ENCODE measurements at places on chromosomes 11 and 22.

- DNase-seq, result no peak
Observed at GRCh38 chr11:123188508-123189165, 6.4 kb downstream of the CLMP start.

DNA sequence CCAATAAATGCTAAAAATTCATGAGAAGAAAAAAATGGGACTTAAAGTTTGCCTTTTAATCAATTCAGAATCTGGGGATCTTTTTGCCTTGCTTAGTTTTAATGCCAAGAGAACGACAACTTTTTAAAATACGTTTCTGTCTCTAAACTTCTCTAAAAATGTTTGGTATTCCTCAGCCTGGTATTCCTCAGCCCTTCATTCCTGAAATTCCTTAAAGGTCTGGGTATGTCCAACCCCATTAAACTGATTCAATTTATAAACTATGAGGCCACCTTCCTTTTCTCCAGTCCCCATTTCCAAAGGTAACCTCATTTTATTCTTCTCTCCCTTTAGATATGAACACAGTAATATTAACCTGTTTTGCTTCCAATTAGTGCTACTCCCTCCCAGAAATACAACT, 16.6 kb downstream of the POLA2 start:
- peak; percentile 31 for DNase-seq

- peak; percentile 98 for DNase-seq
Observed at GRCh38 chr22:20130731-20131596, 640 bp upstream of the ZDHHC8 start.

DNA sequence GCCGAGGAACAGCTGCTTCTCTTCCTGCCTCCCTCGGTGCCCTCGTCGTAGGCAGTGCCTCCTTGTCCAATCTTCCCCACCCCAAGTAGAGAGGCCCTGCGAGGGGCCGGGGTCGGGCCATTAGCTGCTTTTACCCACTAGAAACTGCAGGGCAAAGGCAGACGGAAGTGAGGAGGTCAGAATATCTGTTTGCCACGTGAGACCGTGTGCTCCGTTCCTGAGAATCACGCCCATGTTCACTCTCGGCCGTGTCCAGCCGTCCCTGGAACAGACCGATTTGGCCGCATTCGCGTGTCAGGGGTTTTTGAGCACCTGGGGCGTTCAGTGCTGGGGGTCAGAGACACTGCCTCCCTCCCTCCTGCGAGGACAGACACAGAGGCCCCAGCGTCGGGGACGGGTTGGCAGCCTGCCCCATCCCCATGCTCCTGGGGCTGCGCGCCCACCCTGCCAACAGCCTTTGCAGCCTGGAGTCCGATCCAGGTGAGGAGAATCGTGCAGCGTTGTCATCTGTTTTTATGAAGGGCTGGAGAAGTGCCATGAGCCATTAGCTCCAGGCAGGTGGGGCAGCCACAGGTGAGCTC, 982.2 kb downstream of the BRD1 start:
- DNase-seq, result no peak

GRCh38 chr22:19357270-19358105, 66.0 kb upstream of the CLTCL1 start:
- DNase-seq, result no peak

DNA sequence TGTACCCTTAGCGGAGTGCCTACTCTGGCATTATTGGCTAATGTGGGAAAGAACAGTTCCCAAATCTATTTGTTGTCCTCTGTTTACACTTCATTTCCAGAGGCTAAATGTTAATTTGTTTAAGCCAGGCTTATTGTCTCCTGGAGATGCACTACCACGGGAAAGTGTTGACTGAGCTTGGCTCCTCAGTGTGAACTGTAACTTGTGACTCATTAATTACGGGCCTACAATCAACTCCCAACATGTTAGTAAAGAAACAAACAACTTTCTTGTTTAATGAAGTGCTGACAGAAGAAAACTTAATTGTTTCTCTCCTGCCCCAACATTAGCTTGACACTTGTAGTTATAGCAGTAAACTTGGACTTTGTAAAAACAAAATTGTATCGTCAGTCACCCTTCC, 130.4 kb downstream of the ATXN10 start:
- DNase-seq, result no peak

- DNase-seq, result peak; percentile 33
Observed at GRCh38 chr11:37504060-37504611, 906.1 kb upstream of the RAG2 start.

- no peak for DNase-seq
Observed at GRCh38 chr11:68340784-68341556, 28.6 kb downstream of the LRP5 start.

DNA sequence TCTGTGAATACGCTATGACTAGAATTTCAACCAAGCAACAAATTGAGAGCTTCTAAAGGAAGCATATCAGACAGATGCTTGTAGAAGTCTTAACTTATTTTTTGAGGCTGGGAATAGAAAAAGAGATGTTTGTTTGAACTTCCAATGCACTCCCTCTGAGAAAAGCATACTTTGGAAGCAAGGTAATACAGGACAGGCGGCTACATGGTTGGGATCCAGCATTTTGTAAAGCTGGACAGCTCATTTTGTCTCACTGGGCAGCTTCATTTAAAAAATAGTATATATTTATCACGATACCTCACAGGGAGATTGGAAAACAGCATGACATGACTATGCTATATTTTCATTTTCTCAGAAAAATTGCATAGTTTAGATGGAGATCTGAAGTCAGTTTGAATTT, 821.3 kb upstream of the API5 start:
- DNase-seq, result no peak

- no peak for DNase-seq
Observed at GRCh38 chr11:106958517-106959248, 59.6 kb downstream of the GUCY1A2 start.

DNA sequence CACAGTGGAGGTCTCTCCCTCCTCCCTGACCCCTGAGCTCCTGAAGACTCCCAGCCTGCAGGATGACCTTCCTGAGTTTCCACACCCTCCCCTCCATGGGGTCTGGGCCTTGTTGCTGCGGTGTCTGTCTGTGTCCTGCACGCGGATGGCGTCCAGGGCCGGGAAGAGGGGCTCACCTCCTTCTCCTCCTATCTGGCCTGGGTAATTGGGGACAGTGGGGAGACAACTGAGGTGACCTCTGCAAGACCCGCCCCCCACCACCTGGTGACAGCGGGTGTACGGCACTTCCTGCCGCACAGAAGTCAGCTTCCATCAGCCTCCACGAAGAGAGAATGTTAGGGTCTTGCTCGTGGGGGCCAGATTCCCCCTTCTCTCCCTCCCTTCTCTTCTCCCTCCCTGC, 31.7 kb downstream of the LINC01488 start:
- DNase-seq, result no peak

DNA sequence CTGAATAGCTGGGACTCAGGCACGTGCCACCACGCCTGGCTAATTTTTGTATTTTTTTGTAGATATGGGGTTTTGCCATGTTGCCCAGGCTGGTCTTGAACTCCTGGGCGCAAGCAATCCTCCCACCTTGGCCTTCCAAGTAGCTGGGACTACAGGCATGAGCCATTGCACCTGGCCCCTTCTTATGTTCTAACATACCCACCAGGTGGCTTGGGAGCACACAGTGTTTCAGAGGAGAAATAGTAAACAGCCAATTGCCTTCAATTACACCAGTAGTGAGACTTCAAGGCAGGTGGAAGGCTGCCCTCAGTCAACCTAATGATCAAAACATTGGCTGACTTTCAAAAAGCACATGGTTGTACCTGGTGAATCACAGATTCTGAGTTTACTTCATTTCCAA, 167.2 kb downstream of the SWAP70 start:
- DNase-seq, result no peak

- no peak for DNase-seq
Observed at GRCh38 chr11:130779943-130780342, 136.3 kb downstream of the SNX19 start.

DNA sequence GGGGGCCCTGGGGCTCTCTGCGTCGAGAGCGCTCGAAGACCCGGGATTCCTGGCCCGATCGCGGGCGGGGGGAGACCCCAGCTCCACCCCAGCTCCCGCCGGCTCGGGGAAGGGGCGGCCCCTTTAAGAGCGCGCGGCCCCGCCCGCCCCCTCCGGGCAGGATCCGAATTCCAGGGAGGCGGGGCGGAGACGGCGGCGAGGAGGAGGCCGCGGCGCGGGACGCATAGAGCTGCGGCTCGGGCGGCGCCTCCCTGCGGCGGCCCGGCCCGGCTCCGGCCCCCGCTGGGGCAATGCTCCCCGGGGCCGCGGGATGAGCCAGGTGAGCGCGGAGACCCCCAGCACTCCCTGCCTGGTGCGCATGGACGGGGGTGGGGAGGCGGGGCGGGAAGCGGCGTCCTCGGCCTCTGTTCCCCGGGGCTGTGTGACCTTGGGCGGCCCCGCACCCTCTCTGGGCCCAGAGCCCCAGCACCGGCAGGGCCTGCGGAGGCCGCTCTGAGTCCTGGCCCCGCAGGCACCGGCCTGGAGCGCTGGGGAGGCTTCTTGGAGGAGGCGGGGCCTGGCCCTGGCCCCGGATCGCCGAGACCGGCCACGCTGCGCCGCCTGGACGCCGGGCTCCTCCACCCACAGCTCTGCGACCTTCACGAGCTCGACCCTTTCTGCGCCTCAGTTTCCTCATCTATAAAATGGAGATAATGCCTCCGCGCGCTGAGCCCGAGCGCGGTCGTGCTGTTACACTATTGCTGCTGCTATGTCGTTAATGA, 565 bp downstream of the GAS2L1 start:
- DNase-seq, result peak; percentile 95

GRCh38 chr22:35971456-35972119, 57.0 kb downstream of the RBFOX2 start:
- peak; percentile 71 for DNase-seq

- DNase-seq, result no peak
Observed at GRCh38 chr11:6648501-6648900, 7.1 kb downstream of the DCHS1 start.

GRCh38 chr11:27930946-27931345, 177.0 kb downstream of the KIF18A start:
- no peak for DNase-seq

DNA sequence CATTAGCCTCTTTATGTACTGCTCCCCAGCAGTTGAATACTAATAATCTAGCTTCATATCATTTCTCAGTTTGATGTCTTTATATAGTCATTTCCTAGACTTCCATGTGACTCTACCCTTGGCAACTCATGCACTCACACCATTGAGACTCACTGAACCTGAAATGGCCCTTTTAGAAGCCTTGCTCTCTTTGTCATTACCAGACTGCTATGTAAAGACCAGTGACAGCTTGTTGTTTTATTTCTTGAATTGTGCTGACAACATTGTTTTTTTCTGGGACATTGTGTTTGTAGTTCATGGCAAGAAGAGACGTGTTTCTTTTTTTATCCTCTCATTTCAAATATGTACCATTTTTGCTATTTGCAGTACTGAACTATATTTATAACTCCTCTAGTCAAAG, 256.5 kb downstream of the CNTN5 start:
- DNase-seq, result no peak

GRCh38 chr11:68992743-68993255, 12.0 kb upstream of the MRGPRD start:
- no peak for DNase-seq

GRCh38 chr11:27864091-27864491, 163.8 kb upstream of the BDNF start:
- no peak for DNase-seq

GRCh38 chr11:125517116-125517770, 21.2 kb upstream of the FEZ1 start:
- peak; percentile 59 for DNase-seq

GRCh38 chr11:102733232-102733875, 8.6 kb upstream of the MMP8 start:
- peak; percentile 74 for DNase-seq

- no peak for DNase-seq
Observed at GRCh38 chr11:63502252-63502820, 3.5 kb upstream of the LGALS12 start.

DNA sequence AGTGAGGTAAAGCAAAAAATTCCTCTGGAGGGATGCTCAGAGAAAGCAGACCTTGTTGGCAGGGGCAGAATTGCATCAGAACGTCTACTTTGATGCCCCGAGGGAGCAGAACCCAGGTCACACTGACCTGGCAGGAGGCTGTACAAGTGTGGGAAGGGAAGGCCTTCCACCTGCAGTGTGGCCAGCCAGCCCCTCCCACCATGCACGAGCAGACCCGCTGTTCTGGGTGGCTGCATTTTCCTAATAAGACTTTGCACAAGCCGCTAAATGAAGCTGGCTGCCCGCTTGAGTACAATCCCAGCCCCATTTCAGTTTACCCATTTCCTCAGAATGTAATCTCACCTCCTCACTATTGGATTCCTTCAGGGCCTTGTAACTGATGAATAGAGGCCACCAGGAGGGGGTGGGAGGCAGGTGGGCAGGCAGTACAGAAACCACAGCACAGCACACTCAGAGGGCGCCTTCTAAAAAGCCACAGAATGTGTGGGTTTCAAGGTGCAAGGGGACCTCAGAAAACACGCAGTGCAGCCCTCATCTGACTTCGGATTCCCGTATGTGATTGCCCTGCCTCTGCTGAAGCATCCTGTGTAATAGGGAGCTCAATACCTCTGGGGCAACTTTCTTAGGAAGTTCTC, 316.6 kb downstream of the OPCML start:
- DNase-seq, result no peak

DNA sequence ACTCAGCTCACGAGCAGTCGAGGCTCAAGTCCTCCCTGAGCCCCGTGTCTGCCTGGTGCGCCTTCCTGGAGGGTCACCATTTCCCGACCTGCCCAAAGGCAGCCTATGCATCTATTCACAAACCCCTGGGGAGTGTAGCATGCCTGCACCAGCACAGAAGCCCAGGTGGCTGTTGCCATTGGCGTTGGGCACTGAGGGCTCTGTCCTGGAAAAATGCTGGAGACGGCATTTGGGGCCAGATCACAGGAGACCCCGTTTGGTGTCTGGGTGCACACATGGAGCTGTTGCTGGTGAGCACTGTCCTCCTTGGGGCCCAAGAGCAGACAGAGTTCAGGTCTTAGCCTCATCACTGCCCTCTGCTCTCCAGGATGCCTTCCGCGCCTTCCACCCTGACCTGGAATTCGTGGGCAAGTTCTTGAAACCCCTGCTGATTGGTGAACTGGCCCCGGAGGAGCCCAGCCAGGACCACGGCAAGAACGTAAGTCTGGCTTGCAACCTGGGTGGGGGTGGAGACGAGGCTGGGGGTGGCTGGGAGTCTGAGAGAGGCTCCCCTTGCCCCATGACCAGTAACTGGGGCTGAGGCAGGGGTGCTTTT, 9.4 kb downstream of the FADS2 start:
- DNase-seq, result no peak

- DNase-seq, result no peak
Observed at GRCh38 chr11:111697933-111698371, 68.2 kb downstream of the PPP2R1B start.

DNA sequence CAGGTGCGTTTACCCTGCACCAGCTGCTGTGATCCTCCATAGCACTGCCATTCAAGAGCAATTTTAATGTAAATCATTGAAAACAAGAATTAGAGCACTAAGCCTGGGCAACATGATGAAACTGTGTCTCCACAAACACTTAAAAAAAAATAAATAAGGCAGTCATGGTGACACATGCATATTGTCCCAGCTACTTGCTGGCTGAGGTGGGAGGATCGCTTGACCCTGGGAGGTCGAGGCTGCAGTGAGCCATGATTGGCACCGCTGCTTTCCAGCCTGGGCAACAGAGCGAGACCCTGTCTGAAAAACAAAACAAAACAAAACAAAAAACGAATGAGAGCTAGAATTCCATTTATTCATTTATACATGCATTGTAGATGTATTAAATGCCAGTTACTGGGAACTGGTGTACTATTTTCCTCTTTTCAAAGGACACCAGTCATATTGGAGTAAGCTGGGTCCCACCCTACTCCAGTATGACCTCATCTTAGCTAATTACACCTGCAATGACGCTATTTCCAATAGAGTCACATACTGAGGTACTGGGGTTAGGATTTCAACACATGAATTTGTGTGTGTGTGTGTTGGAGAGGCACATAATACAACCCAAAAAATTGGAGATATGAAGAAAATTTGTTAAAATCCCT, 101.9 kb downstream of the MICAL2 start:
- DNase-seq, result no peak

GRCh38 chr11:119206511-119207414, 624 bp downstream of the CBL start:
- peak; percentile 62 for DNase-seq
